ENCODE measurements at places on chromosomes 2 and 18.

GRCh38 chr2:19807866-19808265 is 93.9 kb downstream of the TTC32 start:
- DNase-seq: no peak

DNA sequence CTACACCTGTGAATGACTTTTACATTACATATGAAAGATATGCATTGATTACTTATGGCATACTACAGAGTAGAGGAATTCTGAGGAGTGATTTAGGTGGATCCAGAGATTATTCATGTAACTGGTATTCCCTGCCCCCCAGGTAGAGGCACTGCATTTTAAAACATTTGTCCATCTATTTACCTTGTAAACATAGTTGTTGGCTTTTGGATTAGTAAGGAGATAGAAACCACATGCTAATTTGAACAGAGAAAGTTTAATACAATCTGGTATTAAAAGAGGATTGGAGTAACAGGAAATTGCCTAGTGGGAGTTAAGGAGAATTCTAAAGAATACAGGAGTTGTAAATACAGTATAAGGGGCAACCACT is 15.9 kb downstream of the GALNT3 start:
- DNase-seq: no peak

- DNase-seq: no peak
Observed at GRCh38 chr2:17190527-17190926, 327.7 kb downstream of the RAD51AP2 start.

DNA sequence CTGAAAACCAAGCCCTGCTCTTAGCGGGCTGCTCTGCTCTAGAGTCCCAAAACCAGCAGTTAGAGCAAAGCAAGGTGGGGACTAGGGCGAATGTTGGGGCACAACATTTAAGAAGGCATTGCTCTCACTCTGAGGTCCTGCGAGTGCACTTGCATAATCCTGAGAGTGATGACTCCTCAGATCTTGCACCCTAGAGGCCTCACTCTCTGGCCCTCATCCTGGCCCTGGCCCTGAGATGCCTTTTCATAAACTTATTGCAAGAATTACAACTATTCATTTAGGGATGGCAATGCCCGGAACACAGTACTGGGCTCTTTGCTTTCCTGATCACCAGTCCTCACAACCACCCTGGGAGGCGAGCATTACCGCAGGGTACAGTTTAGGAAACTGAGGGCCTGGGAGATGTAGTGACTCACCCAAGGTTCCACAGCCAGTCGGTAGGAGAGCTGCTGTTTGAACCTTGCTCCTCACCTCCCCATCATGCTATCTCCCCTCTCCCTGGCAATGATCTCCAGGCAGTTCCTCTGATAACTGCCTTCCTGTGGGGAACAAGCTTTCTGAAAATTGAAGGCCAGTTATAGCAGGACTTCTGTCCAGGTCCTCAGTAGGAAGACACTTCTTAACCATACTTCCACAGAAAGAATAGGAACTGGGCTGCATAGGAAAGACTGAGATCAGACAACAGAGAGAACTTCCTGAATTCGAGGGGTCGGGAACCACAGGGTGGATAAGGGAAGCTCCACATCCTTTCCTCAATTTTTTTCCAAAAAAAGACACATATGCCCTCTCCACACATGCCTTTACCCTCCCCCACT is 91.3 kb downstream of the TNS1 start:
- DNase-seq: no peak

GRCh38 chr2:6831229-6831628 is 34.5 kb downstream of the CMPK2 start:
- no peak for DNase-seq

DNA sequence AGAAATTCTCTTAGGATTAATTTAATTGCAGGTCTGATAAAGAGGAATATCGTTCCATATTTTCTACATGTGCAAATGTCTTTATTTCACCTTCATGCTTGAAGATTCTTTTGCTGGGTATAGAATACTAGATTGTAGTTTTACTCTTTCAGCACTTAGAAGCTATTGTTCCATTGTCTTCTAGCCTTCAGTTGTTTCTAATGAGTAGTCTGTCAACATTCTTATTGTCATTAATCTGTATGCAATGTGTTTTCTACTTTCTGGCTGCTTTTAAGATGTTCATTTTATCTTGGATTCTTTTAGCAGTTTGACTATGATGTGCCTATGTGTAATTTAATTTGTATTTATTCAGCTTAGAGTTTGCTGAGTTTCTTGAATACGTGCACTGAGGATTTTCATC is 64.3 kb upstream of the ZNF385B start:
- DNase-seq: no peak

DNA sequence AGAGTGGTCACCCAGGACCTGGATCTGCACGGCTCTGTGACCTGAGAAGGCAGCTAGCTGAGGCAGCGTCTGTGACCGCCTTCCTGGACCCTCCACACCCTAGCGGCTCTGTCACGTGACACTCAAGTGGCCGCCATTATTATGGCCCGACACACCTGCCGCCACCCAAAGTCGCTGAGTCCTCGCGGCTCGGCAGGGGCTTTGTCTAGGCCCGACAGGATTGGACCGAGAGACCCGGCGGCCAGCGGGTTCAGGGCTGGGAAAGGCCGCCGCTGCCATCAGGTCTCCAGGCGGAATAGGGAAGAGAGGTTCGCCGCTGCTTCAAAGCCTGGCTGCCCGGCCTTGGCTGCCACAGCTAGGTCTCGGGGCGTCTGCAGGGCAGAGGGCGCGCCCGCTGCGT is 1162.5 kb upstream of the LRRTM1 start:
- no peak for DNase-seq

DNA sequence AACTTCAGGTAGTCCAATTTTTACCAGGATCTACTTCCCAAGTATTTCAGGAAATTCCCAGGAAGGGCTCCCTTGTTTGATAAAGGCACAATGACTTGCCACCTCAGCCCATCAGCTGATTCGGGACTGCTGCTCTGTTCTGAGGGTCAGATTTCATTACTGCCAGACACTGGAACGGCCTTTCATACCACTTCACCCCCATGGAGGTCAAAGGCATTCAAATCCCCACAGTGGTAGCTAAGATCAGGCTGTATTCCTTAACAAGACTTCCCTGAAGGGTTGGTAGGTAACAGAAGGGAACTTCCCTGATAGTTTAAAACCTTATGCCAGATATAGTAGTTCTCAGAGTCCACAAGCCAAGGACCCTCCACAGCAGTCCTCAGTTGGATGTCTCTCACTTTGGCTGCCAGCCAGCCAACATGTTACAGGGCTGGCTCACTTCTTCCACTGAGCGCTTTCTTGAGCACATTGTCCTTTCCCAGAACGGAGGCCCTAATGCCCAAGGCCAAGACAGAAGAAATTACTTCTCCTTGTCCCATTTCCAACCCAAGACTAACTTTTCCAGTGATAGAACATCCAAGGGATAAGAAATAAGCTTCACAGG is 40.0 kb upstream of the GLS start:
- DNase-seq: peak; percentile 82

- no peak for DNase-seq
Observed at GRCh38 chr18:40250236-40250635, 1704.8 kb upstream of the PIK3C3 start.

DNA sequence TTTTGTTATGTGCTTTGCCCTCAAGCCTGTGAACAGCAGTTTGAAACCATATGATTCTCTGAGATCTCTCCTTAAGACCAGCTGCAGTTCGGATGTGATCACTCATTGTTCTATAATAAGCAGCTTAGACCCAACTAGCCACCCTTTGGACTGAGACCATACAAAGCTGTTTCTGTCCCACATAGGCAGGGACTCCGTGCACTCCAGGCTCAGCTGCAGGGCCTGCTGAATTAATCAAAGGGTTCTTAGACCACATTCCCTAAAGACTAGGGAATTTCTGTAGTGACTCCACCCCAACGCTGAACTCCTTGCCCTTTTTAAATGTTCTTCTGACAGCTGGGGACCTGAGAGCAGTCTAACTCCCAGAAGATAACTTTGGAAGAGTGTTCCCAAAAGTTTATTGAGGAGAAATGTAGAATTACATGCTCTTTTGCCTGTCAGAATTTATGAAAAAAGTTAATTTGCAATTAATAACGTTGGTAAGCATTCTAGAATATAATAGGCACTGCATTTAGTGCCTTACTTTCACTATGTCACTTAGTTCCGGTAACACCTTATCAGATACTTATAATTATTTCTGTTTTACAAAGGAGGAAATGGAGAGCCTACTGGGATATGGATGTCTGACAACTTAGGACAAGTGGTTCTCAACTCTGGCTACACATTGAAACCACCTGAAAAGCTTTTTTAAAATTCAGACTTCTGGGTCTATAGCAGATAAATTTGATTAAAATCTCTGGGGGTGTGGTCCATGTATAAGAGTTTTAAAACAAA is 42.3 kb downstream of the GULP1 start:
- no peak for DNase-seq

GRCh38 chr18:74284980-74285355 is 6.8 kb downstream of the CYB5A start:
- no peak for DNase-seq

DNA sequence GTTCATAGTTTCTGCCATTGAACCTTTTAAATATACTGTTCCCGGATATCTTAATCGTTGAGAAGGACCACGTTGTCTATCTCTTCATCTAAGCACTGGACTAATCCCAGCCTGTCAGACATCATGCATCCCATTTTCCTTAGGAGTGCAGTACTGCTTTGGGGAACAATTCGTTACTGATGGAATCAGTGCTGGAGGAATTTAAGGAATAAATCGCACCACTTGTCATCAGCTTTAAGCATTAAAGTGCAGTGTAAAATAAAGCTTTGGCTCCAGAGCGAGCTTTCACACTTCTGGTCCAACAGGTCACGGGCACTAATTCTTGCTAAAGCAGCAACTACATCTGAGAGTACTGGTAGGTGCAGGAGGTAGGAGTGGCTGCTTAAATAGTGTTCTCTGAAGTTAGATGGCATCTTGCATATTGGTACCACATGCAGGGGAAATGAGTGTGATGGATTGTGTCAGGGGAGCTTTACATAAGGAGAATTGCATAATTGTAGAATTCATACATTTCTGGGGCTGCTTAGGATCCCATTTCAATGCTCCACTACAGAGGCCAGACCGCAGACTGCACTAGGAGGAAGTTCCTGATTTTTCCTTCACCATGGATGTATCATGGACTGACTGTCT is 105.7 kb upstream of the RASGRP3 start:
- DNase-seq: no peak

DNA sequence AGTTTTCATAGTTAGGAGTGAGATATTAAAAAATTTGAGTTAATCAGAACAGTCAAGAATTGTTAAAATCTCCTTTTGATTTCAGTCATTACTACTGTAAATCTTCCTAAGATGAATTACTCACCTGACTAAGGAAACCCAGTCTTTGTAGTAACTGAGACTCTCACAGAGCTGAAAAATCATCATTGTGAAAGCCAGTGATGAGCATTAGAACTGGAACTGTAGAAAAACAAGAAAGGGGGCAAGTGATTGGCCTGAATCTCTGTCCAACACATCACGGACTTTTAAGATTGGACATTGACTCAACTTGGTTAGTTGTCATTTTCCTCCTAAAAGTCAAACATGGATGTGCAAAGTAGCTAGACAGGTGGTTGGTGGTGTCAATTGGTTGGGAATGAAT is 21.9 kb downstream of the SETBP1 start:
- DNase-seq: no peak

DNA sequence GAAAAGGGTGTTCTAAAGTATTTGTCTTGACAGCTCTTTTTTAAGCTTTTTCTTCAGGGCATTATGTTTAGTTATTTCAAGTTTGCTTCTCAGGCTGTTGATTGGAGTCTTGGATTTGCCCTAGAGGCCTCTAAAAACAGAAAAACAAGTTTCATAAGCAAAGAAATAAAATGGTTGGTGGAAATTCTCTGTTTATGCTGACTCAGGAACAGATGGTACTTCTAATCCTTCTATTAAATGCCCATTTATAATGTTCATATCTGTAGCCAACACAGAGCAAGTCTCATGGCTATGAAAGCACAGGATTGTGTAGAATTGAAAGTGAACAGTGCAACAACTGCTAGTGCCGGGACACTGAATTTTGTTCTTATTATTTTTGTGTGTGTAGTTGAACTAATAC is 60.4 kb downstream of the KCNJ3 start:
- DNase-seq: no peak

DNA sequence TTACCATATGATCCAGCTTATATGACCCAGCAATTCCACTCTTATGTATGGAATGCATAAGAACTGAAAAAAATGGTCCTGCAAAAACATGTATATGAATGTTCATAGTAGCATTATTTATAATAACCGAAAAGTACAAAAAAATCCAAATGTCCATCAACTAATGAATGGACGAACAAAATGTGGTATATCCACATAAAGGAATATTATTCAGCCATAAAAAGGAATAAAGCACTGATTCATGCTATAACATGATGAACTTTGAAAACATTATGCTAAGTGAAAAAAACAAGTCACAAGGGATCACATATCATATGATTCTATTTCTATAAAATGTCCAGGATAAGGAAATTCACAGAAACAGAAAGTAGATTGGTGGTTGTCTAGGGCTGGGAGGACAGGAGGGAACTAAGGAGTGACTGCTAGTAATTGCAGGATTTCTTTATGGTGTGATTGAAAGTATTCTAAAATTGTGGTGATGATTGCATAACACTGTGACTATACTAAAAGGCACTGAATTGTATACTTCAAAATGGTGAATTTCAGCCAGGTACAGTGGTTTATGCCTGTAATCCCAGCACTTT is 10.0 kb upstream of the DIS3L2 start:
- DNase-seq: no peak

- DNase-seq: no peak
Observed at GRCh38 chr18:29147944-29148343, 971.0 kb upstream of the CDH2 start.

DNA sequence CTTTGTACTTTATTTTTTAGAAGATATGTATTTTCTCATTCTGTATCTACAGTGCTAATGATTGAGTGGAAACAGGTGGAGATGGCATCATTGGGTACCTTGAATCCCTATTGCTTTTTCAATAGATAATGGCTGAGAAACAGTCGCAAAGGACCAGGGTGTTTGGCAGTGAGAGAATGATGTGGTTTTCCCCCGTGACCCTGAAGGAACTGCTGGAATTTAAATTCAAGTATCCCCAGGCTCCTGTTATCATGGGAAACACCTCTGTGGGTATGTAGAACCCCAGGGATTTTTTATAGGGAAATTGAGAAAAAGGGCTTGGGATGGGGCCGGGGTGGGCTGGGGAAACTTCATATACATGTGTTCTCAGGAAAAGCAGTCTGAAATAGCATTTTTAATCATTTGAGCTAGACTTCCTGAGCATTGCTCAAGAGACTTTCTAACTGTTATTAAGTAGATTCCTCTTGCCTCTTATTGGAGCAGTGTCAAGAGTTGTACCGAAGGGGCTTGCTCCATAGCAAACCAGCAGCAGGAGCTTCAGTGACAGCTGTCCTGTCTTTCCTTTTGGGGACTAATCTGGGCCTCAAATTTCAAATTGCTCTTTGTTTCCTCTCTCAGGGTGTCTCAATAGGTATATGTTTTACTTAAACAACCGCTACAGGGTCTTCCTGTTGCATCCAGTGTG is 18.9 kb downstream of the AOX1 start:
- no peak for DNase-seq

GRCh38 chr2:150167711-150168110 is 319.8 kb downstream of the RND3 start:
- no peak for DNase-seq

Data from DMS79 (cell line).